ENCODE measurements at places on chromosomes 6 and 20.

GRCh38 chr6:75414445-75415021 lies 79.1 kb downstream of the FILIP1 start:
- DNase-seq = no peak

GRCh38 chr6:48141975-48142374 lies 31.0 kb upstream of the PTCHD4 start:
- no peak for DNase-seq

- DNase-seq = no peak
Observed at GRCh38 chr20:38809942-38810341, 4.4 kb downstream of the PPP1R16B start.

- no peak for DNase-seq
Observed at GRCh38 chr6:130043344-130043743, 25.0 kb downstream of the L3MBTL3 start.

- no peak for DNase-seq
Observed at GRCh38 chr20:60904730-60905129, 347.3 kb upstream of the CDH4 start.

DNA sequence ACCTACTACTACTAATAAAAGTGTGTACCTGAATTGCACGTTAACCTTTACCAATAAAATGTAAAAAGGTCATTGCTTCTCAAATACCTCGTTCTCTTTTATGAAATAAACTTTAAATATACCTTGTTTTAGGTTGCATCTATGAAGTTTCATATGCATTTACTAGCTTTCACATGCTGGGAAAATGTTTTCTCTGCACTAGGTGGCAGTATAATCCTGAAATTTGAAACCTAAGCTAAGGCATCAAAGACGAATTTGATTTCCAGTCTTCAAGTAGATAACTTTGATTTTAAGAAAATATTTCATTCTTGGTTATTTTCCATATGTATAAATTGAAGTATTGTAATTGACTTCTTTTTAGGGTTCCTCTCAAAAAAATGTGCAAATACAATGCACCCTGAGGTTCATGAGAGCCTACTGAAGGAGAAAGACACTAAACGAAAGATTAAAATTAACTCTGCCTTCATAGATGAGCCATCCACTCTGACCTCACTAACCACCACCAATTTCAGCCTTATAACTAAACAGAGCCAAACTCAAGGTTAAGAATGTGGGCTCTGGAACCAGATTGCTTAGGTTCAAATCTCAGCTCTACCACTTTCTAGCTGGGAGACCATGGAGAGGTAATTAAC lies 7.3 kb upstream of the COL9A1 start:
- no peak for DNase-seq

DNA sequence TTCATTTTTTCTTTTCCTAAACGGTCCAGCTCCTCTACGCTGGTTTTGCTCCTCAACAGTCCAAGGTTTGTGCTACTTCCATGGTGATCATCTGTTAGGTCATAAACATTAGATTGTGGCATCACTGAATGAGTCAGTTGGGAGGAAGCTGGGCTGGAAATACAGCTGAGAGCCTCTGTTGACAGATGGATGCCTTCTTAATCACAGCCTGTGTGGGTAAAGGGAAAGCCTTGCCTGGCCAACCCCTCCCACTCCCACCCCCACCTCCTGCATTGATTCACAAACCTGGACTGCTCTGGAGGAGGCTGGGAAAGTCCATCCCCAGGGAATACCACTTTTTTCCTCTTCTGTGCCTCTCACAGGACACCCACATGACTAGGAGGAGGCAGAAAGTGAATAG lies 180.6 kb upstream of the CCN2 start:
- no peak for DNase-seq

GRCh38 chr6:88965691-88966090 lies 2.3 kb upstream of the RNGTT start:
- DNase-seq = no peak

DNA sequence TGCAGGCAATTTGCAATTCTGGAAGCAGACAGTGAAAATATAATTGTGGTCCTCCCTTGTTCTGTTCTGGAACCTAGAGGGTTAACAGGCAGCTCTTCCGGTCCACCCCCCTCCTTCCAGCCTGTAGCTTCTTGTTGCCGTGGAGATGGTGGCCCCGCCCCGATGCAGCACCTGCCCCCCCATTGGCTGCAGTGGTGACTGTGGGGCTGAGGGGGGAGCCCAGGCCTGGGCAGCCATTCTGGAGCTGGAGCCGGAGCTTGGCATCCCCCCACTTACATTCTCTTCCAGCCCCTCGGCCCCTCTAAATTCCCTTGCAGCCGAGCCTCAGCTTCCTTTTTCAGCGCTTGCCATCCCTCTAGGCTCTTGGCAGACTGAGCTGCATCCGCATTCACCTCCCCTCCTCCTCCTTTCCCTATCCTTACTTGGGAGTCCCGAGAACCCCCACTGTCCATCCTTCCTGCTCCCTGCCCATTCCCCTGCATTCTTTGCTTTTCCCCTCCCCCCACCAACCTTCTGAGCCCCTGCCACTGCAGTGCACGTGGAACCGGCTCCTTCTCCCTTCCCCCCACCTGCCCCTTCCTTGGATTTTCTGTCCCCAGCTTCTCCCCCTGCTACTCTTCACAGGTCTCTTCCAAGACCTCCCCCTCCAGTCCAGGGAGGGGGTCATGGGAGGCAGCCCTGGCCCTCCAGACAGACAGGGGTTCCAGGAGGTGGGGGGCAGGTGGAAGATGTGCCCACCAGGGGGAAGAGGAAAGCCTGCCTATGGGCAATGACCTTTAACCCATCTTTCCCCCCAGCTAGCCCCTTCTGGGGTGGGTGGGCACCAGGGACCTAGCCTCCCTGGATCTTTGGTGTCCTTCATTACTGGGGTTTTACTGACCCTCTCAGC lies 11.4 kb downstream of the SYNGAP1 start:
- DNase-seq = peak; percentile 69

DNA sequence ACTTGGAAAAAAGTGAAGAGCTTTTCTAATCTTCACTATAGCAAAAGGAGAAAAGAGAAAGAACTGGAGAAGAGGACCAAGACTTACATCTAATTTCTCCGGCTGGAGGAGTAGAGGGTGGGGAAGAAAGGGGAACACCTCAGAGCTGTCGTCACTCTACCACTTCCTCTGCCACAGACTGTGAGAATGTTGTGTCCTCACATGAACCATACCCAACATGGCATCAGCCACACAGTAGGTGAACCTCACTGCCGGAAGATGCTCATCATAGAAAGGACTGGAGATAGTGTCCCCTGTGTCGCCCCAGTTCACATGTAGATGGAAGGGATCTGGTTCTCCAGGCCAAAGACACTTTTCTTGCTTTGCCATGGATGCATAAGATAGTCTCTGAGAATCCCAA lies 604.4 kb upstream of the NOX3 start:
- DNase-seq = no peak

GRCh38 chr6:9492790-9493189 lies 922.1 kb downstream of the TFAP2A start:
- DNase-seq = no peak

- DNase-seq = no peak
Observed at GRCh38 chr6:121901432-121901831, 466.0 kb downstream of the GJA1 start.

DNA sequence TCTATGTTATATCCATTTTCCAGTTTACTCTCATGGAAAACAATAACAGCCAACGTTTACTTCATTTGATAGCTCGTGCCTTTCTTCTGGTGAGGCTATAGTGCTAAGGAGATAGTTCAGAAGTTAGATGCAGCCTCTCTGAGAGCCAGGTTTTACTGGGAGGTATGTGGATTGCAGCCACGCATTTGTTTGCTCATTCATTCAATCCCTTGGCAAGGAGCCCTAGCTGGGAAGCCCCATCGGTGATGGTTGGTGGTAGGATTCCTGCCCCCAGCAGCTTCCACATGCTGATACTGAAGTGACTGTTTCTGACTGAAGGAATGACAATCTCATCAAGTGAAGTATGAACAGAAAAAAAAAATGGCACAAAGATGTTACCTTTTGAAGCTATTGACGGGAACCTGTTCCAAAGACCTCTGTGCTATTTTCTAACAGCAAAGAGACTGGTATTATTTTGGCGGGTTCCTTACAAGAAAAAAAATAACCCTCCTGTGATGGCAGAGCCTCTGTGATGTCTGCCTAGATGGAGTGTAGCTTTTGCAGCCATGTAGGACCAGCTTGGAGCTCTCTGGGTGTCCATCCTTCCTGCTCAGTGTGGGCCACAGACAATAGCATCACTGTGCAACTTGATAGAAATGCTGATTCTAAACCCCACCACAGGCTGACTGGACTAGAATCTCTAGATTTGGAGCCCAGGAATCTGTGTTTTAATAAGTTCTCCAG lies 30.6 kb downstream of the SNAP25 start:
- DNase-seq = no peak

GRCh38 chr6:17093686-17094085 lies 8.2 kb upstream of the STMND1 start:
- no peak for DNase-seq

DNA sequence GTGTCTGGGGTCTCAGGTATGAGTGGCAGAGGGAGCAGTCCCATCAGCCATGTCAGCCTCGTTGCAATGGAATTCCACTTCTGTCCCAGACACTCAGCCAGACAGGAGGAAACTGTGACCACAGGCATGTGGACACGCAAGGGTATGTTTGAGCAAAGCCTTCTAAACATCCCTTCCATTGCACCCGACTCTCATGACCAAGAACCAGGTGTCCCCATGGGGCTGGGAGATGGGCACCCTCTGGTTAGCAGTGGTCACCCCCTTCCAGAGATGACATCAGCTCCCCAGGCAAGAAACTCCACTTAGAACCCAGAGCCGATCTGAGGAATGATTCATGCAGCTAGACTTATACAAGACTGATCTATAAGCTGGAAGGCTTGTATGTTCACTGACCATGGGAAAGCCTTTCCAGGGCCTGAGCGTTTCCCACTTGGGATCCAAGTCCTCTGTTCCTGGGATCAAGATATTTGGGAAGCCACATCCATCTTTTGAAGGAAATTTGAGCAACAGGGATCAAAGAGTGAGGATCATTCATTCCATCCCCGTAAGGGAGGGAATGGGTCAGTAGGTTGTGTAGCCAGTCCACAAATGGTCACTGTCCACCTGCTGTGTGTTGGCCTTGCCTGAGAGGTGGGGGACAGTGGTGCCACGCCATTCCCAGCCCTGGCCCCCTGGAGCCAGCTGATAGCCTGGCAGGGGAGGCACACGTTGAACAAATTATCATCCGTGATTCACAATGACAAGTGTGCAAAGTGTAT lies 3.9 kb upstream of the MRGBP start:
- DNase-seq = no peak

DNA sequence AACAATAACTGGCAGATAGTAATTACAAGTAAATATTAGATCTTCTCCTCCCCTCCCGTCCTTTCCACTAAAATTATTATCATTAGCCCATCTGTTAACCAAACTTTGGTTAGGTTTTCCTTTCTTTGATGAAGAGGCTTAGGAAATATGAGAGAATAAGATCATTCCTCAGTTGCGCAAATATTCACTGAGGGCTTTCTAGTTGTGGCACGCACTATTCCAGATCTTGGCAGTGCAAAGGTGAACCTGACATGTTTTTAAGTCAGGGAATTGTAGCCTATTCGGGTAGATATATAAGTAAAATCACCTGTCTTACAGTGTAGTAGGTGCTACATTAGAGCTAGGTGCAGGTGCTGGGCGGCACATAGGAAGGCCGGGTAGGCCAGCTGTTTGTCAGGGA lies 31.1 kb downstream of the RNF217 start:
- no peak for DNase-seq

GRCh38 chr6:18429655-18430297 lies 42.6 kb downstream of the RNF144B start:
- DNase-seq = no peak

DNA sequence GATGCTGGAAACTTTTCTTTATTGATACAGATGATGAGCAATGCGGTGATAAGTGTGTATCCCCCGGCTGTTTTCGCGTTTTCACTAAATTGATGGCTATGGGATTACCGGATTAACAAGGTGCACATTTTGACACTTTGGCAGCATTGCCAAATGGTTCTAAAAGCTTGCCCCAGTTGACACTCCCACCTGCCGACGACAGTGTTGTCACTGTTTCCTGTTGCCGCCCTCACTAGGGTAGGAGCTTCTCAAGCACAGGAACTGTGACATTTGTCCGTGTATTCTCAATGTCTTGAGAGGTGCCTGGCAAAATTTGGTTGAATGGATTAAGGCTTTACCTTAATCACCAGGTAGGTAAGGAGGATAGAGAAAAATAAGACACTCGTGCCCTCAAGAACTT lies 9.8 kb upstream of the MAPK13 start:
- DNase-seq = no peak

GRCh38 chr6:3523271-3523670 lies 66.4 kb upstream of the SLC22A23 start:
- DNase-seq = no peak

- DNase-seq = no peak
Observed at GRCh38 chr6:128981716-128982115, 98.8 kb downstream of the LAMA2 start.

DNA sequence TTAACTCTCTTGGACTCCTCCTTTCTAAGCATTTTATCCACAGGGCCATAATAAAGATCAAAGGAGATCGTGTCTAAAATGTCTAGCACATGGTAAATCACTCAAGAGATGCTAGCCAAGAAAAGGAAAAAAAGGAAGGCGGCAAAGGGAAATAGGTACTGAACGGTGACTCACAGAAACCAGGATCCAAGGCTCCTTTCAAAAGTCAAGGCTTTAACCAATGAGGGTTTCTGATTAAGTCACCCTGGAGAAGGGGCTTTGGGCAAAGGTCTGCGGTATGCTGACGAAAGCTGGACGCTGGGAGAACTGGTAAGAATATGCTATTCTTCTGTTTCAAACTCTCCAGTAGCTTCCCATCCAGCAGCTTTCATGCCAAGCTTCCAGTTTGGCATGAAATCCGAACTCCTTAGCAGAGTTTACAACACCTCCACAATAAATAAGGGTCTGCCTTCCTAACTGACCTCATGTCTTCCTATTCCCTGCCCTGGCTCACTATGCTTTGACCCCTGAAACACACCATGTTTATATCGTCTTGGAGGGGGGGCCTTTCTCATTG lies 1.0 kb downstream of the TOMM34 start:
- DNase-seq = no peak

GRCh38 chr6:153087436-153087835 lies 43.6 kb downstream of the RGS17 start:
- no peak for DNase-seq

DNA sequence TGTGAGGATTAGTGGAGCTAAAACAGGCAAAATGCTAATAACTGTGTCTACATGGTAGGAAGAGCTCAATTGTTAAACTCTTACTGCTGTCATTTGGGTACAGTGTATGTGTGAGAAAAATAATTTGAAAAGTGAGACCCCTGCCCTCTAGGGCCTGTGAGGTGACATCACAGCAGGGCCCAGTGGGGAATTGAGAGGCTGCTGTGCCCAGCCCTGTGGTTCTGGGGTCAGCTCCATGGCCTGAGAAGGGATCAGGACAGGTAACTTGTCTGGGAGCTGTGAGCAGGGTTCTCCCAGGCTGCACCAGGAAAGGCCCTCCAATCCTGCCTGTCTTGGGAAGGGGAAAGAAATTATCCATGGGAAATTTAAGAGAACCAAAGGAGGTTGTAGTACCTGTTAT lies 1.3 kb downstream of the SIRPB1 start:
- DNase-seq = no peak

- no peak for DNase-seq
Observed at GRCh38 chr6:126574301-126574700, 234.4 kb downstream of the CENPW start.

GRCh38 chr20:63025534-63026331 lies 19.0 kb upstream of the BHLHE23 start:
- no peak for DNase-seq

Measured in activated B cell treated with CpG ODN at 0.5 μM for 24 hours (primary cell).